K562 (cell line): ENCODE measurements at places on chromosomes 2 and 18.
A peak's percentile ranks its signal among the peaks of the same experiment; 100 is the strongest.

DNA sequence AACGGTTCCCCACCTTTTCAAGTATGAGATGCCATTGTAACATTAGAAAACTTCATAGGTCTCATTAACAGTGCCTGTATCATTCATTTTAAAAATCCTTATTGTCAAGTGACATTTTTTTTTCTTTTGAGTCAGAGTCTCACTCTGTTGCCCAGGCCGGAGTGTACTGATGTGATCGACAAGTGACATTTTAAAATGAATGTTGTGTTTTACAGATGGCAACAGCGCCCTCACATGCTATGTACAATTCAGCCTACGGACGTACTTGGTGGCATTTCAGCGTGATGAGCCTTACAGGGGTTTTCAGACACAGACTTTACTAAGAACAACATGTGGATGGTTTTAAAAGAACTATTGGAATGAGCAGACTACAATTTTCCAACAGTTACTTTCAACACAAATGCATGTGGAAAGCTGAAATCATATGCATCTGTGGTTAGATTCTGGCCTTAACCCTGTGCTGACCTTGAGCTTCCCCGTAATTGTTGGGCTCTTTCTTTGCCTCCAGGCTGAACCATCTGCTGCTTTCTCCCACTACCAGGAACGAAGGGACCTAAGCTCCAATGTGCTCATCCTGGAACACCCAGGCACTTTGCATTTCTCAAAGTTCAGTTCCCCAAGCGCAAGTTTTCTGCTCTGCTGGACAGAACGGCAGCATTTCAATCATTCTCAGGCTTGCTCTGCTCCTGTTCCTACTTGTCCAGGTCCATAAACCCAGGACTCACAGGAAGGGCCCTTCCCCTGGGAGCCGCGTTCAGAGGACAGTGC lies 119.9 kb upstream of the NDUFV2 start:
- DNase-seq: peak; percentile 85

DNA sequence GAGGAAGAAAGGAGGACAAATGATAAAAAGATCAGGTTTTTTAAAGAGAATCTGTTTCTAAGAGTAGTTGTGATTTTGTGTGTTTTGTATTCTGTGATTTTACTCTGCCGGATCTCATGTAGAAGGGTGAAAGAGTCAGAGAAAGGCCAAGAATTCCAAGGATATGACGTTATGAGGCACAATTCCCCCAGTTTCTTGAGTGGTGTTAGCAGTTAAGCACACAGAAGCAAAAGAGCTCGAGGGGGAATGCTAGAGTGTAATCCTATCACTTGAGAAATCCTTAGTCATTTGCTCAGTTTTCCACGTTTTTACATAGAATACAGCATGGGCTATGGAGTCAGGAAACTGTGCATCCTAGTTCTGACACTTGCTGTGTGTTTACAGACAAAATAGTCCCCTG lies 34.8 kb downstream of the METTL4 start:
- DNase-seq: no peak

- no peak for DNase-seq
These were observed 1.7 kb upstream of the ASPRV1 start for GRCh38 chr2:69962986-69963730.

DNA sequence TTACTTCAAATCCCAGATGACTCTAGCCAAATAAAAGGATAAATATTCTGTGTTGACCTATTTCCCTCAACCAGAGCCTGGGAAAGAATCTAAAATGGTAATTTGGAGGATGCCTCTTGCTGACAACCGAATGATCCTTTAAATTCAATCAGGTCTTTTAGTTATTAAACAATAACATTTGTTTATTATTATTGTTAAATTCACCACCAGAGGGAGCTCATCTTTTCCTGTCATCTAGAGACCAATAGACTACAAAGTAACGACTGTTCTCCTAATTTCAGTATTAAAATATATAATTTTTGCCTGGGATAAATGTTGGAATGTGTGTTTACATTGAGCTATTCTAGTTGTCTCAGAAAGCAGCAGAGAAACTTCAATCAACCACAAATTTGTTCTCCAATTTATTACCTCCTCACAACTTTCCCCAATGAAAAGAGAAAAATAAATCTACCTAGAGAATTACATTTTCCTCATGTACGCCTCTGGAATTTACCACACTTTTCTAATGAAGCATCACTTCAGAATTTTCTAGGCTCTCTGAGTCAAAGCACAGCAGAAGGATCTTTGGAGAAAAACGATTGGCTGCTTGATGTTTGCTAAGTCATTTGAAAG lies 142.7 kb downstream of the SCG2 start:
- DNase-seq: peak; percentile 6

DNA sequence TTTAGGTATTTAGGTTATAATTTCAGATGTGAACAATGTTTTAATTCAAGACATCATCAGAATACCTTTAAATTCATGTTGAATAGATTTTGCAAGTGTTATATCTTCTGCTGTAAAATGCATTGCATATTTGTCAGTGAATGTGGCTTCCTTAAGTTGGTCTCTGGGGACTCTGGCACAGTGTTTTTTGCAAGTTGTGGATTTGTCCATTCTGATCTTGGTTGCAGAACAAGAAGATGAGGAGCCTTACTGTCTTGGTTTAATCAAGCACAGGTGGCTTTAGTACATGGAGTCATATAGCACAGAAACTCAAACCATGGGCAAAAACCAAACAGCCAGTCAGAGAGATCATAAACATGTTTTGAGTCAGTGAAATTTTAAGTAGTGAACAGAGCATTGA lies 135.7 kb downstream of the ARHGAP28 start:
- DNase-seq: no peak

GRCh38 chr18:49161627-49162026 lies 210.9 kb upstream of the SMAD7 start:
- no peak for DNase-seq

DNA sequence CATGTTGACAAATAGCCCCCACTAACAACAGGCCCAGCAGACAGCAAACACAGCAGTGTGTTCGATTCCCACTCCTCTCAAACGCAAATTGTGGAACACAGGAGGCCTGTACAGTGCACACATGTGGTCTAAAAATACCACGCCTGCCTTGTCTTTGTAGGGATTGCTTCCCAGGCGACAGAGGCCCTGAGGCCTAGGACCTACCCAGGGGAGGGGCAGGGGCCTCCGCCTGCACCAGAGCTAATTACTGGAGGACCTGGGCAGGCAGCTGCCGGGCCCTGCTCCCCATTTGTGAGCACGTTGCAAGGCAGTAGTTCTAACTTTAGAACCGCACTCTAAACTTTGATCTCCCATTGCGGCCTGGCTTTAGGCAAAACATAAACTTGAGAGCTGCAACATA lies 316.0 kb downstream of the TXNL1 start:
- no peak for DNase-seq

- DNase-seq: no peak
These were observed 102.1 kb downstream of the SMAD7 start for GRCh38 chr18:48848641-48849143.

GRCh38 chr2:144650907-144651306 lies 131.0 kb upstream of the ZEB2 start:
- no peak for DNase-seq

- no peak for DNase-seq
These were observed 421.9 kb downstream of the LPIN1 start for GRCh38 chr2:12168354-12168753.

GRCh38 chr2:200383380-200384110 lies 77.1 kb downstream of the SPATS2L start:
- no peak for DNase-seq

DNA sequence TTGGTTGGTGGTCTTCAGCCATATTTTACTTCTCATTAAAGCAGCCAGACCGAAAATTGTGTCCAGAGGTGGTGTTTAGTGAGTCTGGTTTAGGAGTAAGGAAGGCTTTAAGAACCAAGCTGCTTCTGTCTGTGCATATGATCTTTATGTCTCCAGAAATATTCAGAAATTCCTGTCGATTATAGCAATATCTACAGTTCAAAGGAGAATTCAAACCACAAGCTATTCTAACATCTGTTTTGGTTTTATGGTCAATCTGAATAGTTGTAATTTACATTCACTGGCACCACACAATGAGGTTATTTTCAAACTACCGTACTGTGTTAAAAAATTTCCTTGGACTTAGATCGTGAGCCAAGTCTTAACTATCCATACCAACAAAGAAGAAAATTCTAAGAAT lies 11.3 kb downstream of the UPP2 start:
- DNase-seq: no peak

DNA sequence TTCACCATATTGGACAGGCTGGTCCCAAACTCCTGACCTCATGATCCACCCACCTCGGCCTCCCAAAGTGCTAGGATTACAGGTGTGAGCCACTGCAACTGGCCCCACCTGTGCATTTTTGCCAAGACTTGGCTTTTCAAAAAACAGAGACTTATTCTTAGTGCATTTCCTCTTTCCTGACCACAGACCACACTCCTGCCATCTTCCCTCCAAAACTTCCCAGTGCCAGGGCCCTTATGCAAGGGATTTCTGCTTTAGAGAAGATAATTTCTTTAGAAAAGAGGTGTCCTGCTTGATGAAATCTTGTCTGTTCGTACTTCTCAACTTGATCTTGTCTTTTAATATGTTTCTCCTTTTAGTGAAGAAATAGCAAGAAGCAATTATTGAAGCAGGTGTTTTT lies 98.8 kb upstream of the ZNF516 start:
- DNase-seq: no peak

DNA sequence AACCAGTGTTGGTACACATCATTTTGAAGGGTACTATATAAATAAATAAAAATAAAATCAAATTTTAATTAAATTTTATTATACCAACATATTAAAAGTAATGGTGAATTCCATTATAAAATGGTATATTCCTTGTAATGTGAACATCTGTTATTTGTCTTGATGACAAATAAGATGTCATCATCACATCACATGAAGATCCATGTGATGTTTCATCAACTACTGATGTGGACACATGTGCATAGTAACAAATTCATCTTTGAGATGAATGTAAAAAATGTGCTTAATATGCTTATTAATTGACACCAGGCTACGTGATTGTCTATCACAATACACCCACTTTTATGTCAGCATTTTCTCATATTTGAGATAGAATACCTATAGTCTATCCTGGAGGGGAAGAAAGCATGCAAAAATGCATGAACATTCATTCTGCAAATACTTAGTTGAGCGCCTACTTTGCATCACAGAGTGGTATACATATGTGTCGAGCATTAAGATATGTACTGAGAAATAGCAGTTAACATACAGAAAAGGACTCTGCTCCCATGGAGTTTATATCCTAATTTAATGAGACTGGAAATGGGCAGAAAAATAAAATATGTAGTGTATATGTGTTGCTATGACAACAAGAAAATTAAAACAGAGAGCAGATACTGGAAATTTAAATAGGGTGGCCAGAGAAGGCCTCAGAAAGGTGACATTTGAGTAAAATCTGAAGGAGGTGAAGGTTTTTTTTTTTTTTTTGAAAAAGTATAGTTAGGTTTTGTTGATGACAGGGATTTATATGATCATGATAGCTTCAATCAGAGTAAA lies 281.1 kb downstream of the ARHGAP15 start:
- DNase-seq: no peak

DNA sequence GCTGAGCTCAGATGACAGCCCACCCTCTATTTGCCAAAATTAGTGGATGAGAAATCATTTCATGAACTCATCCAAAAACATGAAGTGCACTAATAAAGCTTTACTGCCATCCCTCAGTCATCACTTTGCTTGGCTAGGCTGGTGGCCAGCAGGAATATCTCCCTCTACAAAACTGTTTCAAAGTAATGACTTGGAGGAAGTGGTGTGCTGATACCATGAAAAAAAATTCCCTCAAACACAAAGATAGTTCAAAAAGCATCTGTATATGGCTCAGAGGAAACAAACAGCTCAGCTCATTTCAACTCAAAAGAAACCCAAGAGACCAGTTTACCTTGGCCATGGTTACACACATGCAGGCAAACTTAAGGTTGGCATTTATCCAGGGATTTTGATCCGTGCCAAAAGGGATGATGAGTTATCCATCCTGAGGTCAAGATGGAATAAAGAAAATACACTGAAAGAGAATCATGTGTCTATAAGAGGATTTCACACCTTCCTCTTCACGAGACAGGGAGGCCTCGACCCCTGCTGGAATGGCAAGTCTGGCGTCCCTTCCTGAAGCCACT lies 18.4 kb upstream of the WIPF1 start:
- DNase-seq: no peak

DNA sequence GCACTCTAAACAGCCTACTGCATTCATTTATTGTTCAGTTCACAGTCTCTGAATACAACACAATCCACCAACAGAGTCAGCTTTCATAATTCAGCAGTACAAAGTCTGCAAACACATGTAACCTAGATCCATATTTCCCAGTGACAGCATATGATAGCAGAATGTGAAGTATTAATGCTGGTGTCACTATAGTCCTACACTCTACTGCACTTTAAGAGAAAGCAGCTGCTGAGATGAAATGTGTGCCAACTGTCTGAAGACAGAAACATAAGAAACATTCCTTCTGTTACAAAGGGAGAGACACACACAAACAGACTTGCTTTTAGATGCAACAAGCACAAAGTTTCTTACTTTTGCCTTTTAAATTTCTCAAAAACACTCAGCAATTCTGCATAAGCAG lies 441.8 kb downstream of the ZEB2 start:
- DNase-seq: no peak

- no peak for DNase-seq
These were observed 70.4 kb upstream of the MGAT4A start for GRCh38 chr2:98801286-98801685.

DNA sequence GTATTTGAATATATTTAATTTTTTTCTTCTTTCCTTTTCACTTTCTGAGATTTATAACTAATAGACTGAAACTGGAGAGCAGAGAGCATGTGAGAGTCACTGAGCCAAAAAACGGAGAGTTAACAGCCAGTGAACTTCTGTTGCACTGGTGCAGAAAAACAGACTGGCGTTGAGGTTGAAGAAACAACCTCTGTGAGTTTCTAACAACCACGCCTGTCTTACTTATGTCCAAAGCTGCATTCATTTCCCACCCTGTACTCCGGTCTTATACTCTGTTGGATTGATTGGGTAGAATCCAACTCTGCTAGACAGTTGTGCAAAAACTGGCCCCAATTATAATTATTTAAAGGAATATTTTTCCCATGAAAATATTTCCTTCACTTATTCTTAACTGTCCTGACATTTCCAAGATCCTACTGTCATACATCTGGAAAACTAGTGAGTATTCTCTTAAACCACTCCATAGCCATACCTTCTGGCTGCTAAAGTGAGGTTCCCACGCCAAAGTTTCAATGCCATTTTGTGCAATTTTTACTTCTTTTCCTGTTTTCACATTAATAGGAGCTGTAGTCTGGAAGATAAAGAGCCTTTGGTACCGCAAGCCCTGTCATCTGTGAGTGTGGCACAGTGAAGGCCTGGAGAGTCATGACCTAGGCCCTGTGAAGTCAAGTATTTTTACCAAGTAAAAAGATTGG lies 9.4 kb downstream of the CYP1B1 start:
- no peak for DNase-seq

DNA sequence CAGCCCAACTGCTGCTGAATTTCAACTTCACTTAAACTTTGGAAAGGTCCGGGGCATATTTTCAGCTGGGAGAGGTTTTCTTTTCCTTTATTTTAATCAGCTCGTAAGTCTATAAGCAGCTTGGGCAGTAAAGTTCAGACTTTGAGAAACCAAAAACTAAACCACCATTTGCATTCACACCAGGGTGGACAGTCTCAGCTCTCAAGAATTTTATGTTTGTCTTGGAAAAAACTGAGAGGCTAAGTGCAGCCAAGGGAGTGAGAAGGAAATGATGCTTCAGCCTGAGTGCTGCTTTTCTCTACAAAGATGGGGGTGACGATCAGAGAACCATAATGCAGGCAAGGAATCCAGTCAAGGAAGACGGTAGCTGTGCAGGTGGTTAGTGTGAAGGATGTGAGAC lies 30.2 kb downstream of the MCFD2 start:
- no peak for DNase-seq
